ENCODE measurements at places on chromosomes 13 and 19.

DNA sequence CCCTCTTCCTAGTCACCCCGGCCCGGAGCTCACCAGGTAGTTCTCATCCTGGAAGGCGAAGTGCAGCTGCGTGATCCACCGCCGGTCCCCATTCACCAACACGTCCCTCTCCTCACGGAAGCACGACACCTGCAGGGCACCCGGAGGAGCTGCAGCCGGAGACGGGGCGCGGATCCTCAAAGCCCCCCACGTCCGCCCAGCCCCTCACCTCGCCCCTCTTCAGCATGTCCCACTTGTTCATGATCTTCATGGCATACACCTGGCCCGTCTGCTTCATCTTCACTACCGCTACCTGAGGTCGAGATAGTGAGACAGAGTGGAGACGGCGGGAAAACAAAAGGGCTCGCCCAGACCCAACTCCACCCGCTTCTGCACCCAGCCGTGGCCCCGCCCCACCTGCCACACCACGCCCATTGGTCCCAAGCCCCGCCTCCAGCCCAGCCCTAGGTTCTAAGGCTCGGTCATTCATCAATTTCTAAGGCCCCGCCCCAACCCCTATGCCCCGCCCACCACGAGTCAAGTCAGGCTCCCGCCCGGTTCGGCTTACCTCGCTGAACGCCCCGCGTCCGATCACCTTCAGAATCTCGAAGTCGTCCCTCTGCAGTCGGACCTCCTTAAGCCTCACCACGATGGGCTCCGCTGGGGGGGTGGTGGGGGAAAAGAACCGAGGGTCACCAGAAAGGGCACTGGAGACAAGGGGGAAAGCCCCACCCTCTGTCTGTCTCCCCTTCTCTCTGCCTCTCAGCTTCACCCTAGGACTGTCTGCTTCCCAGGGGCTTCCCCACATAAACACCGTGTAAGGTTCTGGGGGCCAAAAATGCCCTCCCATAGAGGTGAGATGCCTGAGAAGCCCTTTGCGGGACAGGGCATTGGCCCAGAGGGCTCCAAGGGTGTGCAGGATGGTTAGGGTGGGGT is 2.8 kb downstream of the DMPK start:
- peak; percentile 93 for DNase-seq

- DNase-seq, result peak; percentile 98
Observed at GRCh38 chr19:7488736-7489353, at the start of gene PEX11G. Gene PEX11G, minus strand, starts transcription at chr19:7489035. Its CDS starts 25 bp downstream, at chr19:7489010.

DNA sequence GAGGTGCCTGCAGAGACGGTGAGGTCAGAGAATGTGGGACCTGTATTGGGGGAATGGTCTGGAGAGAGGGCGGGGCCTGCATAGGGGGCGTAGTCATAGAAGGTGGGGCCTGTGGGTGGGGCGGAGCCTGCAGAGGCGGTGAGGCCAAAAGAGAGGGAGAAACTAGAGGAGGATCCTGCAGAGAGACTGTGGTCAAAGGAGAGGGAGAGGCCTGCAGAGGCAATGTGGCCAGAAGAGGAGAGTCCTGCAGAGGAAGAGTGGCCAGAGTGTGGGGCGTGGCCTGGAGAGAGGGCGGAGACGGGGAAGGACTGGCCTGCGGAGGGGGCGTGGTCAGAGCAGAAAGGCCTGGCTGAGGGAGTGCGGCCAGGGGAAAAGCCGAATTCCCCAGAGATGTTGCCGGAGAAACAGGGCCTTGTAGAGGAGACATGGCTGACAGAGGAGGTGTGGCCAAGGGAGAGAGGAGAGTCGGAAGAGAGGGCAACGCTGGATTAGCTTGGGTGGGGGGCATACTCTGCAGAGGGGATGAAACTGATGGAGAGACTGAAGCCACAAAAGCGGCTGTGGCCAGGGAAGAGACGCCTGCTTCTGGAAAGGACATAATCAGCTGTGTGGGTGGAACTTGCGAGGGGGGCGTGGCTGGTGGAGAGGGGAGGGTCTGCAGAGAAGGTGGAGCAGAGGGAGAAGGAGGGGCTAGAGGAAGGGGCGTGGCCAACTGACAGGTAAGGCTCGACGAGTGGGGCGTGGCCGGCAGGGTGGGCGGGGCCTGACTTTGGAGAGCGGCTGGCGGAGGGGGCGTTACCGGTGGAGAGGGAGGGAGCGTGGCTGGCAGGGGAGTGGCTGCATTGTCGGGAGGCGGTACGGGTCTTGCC is 2.5 kb downstream of the PRR36 start:
- no peak for DNase-seq

DNA sequence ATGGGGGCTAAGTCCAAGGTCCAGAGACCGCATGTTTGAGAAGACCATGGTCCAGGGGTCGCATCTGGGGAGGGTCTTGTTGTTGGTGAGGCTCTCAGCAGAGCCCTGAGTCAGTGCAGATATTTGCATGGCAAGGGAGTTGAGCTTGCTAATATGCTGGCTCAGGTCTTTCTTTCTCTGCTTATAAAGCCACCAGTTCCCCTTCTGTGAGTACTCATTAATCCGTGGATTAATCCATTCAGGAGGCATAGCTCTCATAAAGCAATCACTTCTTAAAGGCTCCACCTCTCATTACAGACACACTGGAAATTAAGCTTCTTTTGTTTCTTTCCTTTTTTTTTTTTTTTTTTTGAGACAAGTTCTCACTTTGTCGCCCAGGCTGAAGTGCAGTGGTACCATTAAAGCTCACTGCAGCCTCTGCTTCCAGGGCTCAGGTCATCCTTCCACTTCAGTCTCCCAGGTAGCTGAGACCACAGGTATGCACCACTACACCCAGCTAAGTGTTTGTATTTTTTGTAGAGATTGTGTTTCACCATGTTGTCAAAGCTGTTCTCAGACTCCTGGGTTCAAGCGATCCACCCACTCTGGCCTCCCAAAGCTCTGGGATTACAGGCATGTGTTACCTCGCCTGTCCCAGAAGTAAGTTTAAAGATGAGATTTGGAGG is 216.4 kb downstream of the SLITRK5 start:
- DNase-seq, result no peak

DNA sequence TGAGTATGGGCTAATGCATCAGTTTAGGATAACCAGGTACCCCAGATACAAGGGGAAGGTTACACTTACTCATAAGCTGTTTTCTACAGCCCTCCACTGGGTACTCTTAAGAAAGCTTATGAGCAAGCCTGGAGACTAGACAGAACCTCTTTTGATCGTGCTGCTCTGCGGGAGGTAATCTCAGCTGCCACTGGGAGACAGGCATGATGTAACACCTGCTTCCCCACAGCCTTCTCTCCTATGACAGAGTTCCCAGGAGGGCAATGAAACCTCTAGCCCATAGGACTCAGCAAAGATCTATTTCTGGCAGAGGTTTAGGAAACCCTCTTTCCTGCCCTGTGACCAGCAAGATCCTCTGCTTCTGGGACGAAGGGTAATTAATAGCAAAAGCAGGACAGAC is 65.6 kb downstream of the WASF3 start:
- no peak for DNase-seq
